ENCODE measurements at places on chromosomes 3 and 15.

DNA sequence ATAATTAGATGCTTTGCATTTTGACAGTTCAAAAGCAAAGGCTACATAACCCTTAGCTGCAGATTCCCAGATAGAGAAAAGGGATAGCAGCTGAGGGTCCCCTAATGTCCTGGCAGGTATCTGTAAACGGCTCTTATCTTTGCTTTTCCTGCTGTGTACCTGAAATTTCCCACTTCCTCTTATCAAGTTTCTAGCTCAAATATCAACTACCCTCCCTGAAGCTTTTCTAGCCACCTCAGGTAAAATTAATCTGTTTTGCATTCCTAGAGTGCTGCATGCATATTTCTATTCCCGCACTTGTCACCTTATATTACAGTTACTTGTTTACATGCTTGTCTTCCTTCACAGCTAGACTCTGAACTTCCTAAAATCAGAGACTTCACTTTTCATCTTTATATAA lies 55.6 kb upstream of the STXBP5L start:
- no peak for DNase-seq

DNA sequence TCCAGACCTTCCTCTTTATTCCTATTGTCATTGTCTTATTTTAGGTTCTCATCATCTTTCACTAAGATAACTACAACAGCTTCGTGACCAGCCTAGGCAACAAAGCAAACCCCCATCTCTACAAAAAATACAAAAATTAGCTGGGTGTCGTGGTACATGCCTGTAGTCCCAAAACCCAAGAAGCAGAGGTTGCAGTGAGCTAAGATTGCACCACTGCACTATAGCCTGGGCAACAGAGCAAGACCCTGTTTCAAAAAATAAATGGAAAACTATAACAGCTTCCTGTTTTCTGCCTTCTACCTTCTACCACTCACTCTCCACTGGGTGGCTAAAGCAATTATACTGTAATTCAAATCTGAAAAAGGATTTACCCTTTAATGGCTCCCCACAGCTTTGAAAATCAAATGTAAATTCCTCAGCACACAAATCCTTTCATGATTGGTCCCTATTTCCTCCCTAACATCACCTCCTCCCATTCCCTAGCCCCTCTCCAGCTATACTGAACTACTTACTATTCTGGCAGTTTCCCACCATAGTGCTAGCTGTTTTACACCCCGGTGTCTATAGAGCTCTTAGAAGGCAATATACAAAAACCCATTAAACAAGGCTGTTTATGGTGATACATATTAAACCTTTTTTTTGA lies 33.4 kb downstream of the LRRFIP2 start:
- DNase-seq = no peak

GRCh38 chr15:63797116-63797515 lies 36.6 kb downstream of the HERC1 start:
- DNase-seq = no peak

DNA sequence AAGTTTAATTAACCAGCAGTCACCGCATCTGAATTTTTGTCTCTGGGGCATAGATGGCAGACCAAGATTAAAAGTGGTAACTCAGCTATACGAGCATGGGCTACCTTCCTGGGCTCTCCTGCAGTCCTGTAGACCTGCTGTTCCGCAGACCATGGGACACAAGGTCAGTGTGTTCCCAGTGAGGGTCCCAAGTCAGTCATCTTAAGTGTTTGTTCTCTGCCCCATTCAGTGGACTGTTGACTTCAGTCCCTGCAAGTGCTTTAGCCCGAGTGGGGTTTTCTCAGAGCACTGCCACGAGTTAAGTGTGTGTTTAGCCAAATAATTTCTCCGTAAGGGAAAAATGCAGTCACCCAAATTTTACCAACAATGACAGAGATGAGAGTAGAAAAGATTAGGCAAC lies 4.9 kb upstream of the EXOG start:
- no peak for DNase-seq

GRCh38 chr3:164340273-164340672 lies 738.0 kb downstream of the SI start:
- no peak for DNase-seq

DNA sequence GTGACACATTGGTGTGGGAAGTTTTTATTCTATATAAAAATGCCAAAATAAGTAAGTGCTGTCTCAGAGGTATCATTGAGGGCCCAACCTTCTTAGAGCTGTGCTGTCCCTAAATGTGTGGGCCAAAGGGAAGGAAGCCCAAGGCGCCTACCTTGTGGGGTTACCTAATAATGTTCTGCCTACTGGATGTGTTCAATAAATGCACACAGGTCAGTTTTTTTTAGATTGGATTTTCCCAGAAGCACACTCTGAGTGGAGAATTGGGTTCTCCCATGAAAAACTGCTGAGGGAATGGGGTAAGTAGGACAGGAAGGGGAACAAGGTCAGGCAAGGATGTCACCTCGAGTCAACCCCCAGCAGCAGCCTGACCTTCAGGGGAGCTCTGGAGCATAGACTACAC lies 168.7 kb upstream of the FRMD4B start:
- DNase-seq = no peak

GRCh38 chr3:188421836-188422540 lies 268.0 kb downstream of the LPP start:
- DNase-seq = no peak

DNA sequence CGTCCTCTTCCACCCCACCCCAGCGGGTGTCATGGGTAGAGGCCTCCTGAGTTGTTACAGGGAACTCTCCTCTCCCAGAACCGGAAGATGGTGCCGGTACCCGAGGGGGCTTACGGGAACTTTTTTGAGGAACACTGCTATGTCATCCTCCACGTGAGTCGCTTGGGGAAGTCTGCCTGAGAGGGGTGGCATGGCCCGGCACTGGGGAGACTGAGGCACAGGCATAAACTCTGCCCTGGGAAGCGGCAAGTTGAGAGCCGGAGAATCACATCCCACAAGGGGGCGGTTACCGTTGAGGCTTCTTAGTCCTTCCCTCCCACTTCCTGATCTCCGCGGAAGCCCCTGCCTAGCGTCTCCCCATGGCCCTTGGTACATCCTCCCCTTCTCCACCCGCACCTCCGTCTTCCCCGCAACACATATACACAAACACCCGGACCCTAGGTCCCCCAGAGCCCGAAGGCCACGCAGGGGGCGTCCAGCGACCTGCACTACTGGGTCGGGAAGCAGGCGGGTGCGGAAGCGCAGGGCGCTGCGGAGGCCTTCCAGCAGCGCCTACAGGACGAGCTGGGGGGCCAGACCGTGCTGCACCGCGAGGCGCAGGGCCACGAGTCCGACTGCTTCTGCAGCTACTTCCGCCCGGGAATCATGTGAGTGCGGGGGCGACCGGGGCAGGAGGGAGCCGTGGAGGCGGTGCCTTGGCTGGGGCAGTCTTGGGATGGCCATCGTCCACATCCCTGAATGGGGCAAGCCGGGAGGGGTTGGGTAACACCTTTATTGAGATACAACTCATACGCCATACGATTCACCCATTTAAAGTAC lies 3.4 kb downstream of the VILL start:
- DNase-seq = no peak

DNA sequence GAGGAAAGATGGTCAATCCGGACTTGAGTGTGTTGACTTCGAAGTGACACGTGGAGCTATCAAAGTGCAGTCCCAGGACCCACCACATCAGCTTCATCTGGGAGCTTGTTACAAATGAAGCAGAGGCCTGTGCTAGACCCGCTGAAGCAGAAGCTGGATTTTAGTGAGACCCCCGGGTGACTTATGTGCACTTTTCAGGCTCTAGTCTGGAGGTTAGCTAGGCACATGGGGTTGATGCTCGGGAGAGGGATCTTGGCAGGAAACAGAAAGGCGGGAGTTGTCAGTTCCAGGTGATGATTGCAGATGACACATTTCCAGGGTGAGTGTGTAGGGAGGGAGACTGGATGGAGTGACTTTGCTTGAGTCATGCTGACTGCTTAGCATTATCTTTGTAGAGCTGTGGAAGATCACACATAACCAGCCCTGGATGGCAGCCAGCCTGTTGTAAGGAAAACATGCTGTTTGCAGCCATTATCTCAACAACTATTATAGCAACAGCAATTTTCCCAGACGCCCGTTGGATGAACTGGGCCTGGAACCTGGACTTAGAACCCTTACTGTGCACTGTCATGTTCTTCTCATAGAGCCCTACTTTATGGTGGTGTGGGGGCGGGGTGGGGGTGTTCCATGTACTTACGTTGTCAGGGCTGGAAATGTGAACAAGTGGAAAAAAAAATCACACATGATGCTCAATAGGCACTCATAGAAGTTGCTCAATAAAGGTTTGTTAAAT lies 122.4 kb downstream of the THSD4 start:
- DNase-seq = no peak

GRCh38 chr3:171481011-171481410 lies 20.8 kb upstream of the TNIK start:
- DNase-seq = no peak

DNA sequence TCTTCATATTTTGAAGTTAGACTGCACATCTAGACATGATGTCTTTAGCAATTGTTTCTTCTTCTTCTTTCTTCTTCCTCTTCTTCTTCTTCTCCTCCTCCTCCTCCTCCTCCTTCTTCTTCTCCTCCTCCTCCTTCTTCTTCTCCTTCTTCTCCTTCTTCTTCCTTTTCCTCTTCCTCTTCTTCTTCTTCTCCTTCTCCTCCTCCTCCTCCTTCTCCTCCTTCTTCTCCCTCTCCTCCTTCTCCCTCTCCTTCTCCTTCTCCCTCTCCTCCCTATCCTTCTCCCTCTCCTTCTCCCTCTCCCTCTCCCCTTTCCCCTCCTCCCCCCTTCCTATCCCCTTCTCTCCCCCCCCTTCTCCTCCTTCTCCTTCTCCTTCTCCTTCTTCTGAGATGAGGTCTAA lies 21.9 kb downstream of the TCF12 start:
- DNase-seq = no peak

DNA sequence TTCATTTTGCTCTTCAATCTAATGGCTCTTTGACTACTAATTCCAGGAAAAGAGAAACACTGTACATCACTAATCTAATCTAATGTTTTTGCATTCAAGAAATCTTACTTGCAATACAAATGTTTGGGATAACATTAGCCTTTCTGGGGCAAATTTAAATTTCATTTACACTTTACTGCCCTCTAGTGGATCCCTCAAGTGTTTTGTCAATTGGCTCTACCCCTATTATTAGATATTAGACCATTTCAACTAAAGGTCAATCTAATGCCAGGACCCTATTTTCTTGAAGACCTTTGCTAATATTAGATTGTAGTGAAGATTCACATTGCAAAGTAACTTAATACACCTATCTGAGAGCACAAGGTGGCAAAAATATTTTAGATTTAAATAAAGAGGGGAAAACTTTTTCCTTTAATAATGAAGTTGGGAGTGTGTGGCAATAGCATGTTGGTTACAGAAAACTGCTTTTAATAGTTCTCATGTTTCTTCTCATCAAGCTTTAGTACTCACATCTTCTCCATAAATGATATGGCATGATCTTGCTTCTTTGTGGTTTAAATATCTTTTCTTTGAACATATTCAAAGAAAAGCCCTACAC lies 5.0 kb downstream of the C2CD4A start:
- DNase-seq = no peak

- DNase-seq = no peak
Observed at GRCh38 chr3:143881095-143881494, 32.8 kb upstream of the SLC9A9 start.

- DNase-seq = no peak
Observed at GRCh38 chr15:59632714-59633113, 21.1 kb downstream of the GCNT3 start.

GRCh38 chr3:132004571-132004970 lies 30.2 kb downstream of the CPNE4 start:
- no peak for DNase-seq

- DNase-seq = no peak
Observed at GRCh38 chr3:105459566-105460290, 93.0 kb downstream of the ALCAM start.

- DNase-seq = no peak
Observed at GRCh38 chr3:148008591-148008990, 599.4 kb downstream of the ZIC1 start.

- DNase-seq = no peak
Observed at GRCh38 chr3:56629047-56629446, 54.0 kb downstream of the TASOR start.

DNA sequence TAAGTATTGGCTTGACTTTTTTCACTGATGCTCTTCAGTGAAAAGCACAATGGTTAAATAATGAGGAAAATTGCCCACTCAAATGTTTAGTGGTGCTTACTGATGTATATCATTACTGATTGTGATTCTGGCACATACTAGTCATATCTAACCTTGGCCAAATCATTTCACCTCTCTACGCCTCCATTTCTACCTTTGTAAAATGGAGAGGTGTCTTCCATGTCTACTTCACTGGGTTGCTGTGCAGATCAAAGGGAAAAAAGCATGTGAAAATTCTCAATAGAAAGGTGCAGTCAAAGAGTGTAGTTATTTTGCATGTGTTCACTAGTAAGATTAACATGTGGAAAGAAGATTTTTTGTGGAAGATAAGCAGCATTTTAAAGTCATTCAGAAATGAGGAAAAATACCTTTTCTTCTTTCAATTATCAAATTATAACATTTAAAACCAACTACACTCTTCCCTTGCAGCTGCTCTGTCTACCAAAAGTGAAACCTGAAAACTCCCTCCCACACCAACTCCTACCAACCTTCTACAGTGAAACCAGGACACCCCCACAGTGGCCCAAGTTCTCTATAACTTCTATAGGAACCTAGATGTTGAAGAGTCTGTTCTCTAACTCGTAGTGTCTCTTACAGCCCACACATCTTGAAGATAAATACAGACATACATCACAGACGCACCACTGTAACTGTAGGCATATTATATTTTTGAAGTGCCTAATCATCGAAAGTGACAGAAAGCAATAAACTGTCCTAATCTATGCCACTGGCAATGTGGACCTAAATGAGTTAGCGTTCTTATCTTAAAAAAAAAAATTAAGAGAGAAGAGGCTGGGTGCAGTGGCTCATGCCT lies 1.4 kb downstream of the CD200R1 start:
- DNase-seq = no peak

DNA sequence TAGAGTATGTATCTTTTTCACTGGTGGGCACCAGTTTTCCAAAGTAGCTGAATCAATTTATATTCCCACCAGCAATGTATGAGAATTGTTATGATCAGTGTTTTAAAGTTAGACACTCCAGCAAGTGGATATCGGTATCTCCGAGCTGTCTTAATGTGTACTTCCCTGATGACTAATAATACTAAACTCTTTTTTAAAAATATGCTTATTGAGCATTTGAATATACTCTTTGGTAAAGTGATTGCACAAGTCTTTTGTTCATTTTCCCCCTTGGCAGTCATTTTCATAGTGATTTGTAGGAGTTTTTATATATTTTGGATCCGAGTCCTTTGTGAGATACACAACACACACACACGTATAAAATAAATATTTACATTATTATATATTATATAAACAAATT lies 12.5 kb upstream of the FEM1B start:
- DNase-seq = no peak

GRCh38 chr15:90221246-90221900 lies 12.4 kb downstream of the CIB1 start:
- no peak for DNase-seq

GRCh38 chr3:133954717-133955360 lies 59.2 kb upstream of the RAB6B start:
- no peak for DNase-seq

- DNase-seq = no peak
Observed at GRCh38 chr15:57282686-57283085, 93.6 kb upstream of the CGNL1 start.
